Fibroblast of gingiva (primary cell): ENCODE measurements at places on chromosomes 7 and 10.
A peak's percentile ranks its signal among the peaks of the same experiment; 100 is the strongest.

GRCh38 chr10:18650404-18650997 lies 886 bp downstream of the NSUN6 start:
- DNase-seq = no peak

GRCh38 chr7:151832656-151833055 lies 44.3 kb downstream of the PRKAG2 start:
- no peak for DNase-seq

GRCh38 chr7:79051915-79052314 lies 401.6 kb downstream of the MAGI2 start:
- no peak for DNase-seq

GRCh38 chr10:104329735-104330134 lies 8.5 kb downstream of the ITPRIP start:
- DNase-seq = peak; percentile 90

- DNase-seq = no peak
Observed at GRCh38 chr10:114850126-114850525, 28.5 kb downstream of the FHIP2A start.

DNA sequence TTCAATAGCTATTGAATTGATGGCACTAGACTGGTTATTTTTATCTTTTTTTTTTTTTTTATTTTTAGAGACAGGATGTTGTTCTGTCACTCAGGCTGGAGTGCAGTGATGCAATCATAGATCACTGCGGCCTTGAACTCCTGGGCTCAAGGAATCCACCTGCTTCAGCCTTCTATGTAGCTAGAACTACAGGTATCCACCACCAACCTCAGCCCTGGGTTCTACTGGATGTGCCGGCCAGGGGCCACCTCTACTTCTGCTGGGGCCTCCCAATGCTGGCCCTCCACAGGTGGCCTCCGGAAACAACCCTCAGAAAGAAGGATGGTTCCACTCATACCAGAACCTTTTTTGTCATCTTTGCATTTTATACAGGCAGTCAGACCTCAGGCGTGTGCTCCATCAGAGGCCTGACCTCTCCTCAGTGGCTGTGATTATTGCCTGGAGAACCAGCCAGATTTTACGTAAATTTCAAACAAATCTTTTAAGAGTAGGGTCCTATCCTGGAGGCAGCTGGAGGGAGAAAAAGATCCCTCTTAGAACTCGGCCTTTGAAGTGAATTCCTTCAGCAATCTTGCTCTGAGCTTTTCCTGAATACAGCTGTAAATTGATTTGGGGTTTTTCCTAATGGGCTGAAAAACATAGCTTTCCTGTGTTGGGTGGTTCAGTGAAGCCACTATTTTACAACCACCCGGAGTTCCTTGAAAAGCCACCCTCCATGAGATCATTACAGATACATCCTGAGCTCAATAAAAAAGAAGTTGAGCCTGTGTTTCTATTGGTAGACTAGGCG lies 110.0 kb downstream of the SPAG6 start:
- DNase-seq = no peak

DNA sequence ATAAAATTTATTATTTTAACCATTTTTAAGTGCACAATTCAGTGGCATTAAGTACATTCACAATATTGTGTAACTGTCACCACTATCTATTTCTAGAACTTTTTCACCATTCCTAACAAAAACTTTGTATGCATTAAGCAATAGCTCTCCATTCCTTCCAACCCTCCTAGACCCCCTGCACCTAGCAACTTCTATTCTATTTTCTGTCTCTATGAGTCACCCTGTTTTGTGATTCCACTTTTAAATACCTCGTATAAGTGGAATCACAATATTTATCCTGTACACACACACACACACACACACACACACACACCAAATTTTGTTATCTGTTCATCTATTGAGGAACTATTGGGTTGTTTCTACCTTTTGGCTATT lies 89.2 kb downstream of the ARID5B start:
- DNase-seq = peak; percentile 78
